ENCODE measurements at places on chromosomes 11 and 22.
A peak's percentile ranks its signal among the peaks of the same experiment; 100 is the strongest.

DNA sequence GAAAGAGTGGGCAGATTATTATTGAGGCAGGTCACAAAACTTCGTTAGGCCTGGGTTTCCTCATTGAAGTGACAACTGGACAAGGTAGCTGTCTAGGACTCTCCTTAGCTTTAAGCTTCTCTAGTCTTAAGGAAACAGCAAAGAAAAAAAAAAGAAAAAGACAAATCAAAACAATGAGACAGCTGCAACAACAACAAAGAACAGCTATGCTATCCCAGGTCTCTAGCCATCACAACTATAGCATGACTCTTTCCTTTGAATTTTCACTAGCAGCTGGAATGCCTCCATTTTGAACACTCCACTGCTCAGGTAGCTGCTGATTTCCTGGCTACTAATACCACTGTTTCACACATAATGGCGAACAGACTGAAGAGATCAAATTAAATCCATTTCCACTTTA lies 302.4 kb upstream of the SORL1-AS1 start:
- no peak for DNase-seq

DNA sequence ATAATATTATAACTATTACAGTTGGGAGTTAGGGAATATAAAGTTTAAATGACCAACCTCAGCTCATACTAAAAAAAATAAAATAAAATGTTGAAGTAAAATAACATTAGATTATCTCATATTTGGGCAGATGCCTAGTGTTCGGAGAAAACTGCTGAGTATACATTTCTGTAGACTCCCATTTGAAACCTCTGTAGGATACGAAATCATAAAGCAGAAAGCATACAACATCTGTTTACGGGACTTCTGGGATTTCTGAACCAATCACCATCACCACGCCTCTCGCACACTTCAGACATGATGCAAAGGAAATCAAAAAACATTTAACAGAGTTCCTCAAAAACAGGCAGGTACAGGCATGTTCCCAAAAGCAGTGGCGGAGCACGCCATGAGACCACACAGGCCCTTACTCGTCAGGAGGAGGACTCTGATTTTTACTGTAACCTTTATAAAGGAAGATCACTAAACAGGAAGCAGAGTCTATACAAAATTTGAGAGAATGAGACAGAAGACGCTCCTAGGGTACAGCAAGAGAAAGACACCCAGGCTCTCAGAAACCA lies 8.6 kb downstream of the ZNF195 start:
- no peak for DNase-seq

- DNase-seq: no peak
Observed at GRCh38 chr11:120835601-120836228, 188.2 kb upstream of the TBCEL start.

DNA sequence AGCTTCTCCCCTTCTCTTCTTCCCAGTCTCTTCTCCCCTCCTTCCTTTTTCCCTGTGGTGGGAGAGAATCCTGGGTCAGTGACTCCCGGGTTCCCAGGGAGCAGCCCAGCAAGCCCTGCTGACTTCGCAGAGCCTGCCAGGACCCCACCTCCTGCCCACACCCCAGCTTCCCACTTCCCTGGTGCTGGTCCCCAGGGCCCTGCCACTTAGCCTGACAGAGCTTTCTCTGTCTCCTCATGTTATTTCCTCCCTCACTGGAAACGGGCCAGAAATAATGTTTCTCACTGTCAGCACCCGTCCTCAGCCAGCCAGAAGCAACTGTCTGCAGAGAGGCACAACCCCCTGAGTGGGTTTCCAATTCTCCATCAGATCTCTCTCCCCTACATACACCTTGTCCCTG lies 27.1 kb downstream of the C11orf96 start:
- DNase-seq: peak; percentile 68

DNA sequence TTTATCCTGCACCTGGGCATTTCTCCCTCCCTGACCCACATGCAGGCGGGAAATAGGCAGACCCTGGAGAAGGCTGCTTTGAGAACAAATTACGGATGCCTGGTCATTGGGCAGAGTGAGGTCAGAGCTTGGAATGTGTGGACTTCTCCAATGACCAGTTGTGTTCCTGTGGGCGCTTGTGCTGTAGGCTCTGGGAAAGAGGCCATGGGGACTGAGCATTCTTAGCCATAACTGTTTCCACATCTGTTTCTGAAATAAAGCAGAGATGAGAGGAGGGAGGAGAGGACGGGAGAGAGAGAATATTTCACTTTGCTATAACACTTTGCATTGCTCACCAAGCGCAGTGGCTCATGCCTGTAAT lies 11.2 kb upstream of the TMEM184B start:
- no peak for DNase-seq

DNA sequence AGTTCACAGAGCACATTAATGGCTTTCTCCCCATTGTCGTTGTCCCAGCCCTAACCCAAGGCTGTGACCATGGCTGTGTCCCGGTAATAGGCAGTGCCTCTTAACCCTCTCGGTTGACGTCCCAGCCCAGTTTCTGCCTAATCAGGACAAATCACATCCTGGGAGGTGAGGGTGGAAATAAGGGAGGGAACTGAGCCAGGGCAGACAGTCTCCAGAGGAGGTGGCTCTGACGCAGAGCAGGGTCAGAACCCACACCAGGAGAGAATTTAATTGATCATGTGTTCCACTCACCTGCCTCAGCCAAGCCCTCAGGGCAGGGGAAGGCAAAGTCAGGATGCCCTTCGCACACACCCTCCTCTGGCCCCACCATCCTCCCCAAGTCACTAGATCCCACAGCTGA lies 17.0 kb downstream of the SLC43A1 start:
- DNase-seq: no peak

- DNase-seq: no peak
Observed at GRCh38 chr11:23542816-23543215, 682.5 kb upstream of the CCDC179 start.

GRCh38 chr22:17855572-17856290 lies 81.5 kb upstream of the BID start:
- no peak for DNase-seq

GRCh38 chr11:102757823-102758549 lies 22.4 kb downstream of the MMP10 start:
- peak; percentile 82 for DNase-seq

GRCh38 chr11:105071089-105071732 lies 26.1 kb upstream of the CARD16 start:
- no peak for DNase-seq

GRCh38 chr11:110713449-110713776 lies 1.2 kb upstream of the ARHGAP20 start:
- no peak for DNase-seq

DNA sequence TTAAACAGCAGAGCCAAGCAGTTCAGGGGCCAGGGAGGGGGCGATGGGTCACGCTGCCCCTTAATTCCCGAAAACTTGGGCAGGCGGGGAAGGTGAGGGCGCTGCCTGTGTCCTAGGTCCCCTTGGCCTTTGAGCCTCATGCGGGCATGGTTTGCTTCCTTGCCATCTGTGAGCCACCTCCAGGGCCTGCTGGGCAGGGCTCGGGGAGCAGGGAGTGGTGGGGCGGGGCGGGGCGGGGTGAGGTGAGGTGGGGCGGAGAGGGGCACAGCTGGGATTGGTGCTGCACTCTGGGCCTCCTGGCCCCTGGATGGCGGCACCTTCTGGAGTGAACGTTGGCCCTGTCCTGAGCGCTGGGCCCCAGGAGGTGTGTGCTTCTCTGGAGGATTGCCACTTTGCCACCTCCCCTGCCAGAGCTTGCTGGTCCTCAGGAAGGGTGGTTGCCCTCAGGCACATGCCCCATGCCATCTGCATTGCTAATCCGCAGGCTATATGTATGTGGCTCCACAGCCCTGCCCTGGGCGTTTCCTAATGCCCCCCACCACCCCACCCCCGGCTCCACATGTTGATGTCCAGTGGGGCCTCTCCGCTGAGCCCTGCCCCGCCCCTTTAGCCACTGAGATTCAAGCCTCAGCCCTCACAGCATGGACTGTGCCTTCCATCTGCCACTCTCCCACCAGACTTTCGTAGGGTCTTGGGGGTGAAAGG lies 352.5 kb downstream of the TBC1D22A start:
- DNase-seq: no peak

GRCh38 chr22:27713461-27713860 lies 88.1 kb downstream of the MN1 start:
- no peak for DNase-seq

DNA sequence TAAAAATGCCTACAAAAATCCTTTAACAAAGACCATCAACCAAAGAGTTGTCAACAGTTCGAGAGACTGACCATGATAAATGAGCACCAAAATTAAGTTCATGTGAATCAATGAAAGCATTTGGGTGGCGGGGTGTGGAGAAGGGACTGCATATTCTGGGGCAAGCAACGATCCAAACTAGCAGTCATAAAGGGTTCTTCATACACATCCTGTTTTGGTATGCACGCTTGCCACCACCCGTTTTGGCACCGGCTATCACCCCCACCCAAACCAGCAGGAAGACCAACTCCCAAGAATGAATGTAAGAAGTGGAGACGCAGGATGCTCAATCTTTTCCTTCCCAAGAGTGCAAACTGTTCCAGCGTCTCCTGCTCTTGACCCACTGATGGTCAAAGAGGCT lies 80.8 kb downstream of the SGSM3 start:
- no peak for DNase-seq

All from Kasumi-1 (cell line).